ENCODE measurements at places on chromosomes 3 and 15.

- no peak for DNase-seq
These were observed 93.0 kb downstream of the FHIT start for GRCh38 chr3:61158216-61158615.

- DNase-seq: no peak
These were observed 62.0 kb downstream of the ZNF148 start for GRCh38 chr3:125313060-125313635.

DNA sequence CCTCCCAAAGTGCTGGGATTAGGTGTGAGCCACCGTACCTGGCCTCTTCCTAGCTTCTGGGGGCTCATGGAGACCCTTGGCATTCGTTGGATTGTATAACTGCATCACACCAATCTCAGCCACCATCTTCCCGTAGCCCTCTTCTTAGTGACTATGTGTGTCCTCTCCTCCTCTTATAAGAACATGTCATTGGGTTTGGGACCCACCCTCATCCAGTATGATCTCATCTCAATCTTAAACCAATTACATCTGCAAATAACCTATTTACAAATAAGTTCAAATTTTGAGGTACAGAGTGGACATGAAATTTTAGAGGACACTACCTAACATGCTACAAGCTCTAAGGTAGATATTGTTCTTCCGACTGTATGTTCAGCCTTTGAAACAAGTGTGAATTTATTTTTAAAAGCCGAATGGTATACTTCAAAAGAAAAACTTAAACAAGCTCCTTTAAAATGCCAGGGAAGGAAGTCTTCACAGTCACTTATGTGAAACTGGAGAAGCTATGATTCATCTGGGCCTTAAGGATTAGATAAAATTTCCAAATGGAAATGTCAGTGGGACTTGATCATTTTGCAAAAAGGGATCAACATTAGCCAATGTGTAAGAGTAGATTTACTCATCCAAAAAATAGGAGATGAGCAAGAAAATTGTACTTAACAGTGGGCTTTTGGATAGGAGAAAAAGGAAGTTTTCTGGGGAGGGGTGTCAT, 225.7 kb downstream of the MEX3B start:
- no peak for DNase-seq

DNA sequence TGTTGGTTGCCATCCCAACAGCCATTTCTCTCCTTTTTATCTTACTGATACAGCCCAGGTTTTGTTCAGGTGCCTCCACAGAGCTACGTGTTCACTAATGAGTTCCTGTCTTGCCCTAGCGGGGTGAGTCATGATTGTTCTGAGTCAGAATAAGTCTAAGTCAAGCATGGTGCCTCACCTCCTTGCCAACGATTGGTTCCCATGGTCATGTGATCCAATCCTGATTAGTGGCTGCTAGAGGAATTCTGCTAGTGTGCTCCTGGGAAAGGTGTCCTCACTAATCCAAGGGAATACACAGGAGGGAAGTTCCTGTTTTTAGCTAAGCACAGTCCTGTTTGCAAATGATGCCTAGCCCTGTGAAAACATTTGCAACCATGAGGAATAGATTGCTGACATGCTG, 99.8 kb downstream of the NSUN3 start:
- DNase-seq: no peak

- peak; percentile 63 for DNase-seq
These were observed 32.3 kb upstream of the AMOTL2 start for GRCh38 chr3:134406331-134407238.

DNA sequence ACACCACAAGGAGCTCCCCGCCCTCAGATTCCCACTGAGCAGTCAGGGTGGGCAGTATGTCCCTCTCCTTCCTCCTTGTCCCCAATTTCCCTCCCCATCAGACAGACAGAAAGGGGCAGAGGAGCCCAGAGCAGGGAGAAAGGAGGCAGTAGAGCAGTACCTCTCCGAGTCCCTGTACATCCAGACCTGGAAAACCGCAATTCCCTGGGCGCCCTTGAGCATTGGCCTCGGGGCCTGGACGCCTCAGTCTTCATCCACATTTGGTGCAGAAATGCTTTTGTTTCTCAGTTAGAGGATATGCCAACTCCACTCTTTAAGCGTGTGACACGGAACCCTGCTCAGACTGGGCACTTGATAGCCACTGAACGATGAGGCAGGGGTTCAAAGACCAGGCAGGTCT, 5.9 kb downstream of the ISG20 start:
- no peak for DNase-seq

GRCh38 chr15:72044956-72045355, 73.0 kb downstream of the MYO9A start:
- DNase-seq: no peak

DNA sequence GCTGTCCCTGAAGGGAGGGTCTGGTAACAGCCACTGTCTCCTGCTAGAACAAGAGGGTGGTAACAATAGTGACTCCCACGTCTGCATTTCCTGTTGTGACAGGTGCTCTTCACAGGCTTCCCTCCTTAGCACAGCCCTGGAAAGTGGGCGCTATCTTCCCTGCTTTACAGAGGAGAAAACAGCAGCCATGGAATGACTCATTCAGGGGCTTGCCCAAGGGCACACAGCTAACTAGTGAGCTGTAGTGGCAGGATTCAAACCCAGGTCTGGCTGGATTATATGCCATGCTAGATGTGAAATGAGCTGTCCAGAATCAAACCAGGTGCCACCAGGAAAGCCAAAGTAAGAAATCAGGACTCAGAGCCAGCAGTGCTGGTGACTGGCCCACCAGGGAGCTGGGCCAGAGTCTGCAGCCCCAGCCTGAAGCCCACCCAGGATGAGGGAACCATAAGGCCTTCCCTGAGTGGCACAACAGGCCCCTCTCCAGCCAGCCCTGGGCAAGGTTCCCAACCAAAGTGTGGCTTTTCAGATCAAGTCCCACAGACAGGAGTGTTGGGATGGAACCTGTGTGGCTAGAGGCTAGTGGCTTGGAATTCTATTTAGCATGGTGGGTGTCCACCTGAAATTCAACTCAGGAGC, 102.4 kb downstream of the ETFA start:
- no peak for DNase-seq

DNA sequence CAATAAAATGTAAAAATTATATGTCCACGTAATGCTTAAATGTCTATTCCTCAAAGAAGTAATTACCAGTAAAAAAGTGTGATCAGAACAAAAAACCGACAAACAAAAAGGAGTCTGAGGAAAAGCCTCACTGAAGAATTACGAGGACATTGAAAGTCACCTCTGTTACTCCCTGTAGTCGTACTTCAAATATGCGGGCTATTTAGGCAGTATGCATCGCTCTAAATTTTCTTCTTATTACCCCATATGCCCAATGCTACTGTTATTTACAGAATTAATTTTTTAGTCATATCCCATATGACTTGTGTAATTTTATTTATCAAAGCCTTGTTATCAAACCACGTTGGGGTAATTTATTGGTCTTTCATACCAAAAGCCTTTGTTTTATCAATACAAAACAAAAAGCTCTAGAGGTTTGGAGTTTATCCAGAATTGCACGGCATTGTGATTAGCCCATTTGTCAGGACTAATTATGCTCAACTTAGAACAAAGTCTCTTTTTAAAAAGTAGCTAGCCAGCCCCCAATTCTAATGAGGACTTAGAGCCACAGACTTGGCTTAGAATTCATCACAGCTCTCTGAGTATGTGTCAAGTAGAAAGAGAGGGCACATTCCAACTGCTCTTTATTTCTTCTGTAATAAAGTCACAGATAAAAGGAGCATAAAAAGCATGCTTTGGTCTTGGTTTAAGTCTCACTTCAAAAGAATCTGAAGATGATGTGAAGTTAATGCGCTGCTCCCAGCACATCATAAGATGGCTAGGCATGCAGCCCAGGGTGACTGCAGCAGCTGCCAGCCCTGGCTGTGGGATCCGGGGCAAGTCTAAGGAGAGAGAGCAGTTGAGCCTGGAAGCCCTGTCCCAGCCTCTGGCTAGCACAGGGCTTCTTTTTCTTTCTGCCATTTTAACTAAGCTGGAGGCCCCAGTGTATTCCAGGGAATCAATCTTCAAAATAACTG, 521.0 kb downstream of the GABRG3 start:
- no peak for DNase-seq

DNA sequence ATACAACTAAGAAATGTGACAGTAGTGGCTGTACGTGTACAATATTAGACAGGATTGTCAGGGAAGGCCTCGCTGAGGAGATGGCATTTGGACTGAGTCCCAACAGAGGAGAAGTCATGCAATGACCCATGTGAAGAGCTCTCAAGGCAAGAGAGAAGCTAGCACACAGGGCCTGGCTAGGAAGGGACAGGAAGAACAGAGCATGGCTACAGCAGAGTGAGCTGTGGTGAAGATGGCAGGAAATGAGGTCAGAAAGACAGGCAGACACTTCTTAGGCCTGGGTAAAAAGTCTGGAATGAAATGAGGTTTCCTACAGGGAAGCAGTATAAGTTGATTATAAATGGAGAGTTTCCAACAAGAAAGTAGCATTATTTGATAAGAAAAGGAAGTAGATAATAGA, 33.2 kb upstream of the LEKR1 start:
- no peak for DNase-seq

- DNase-seq: no peak
These were observed 83.1 kb downstream of the RETNLB start for GRCh38 chr3:108673988-108674661.

- no peak for DNase-seq
These were observed 144.5 kb downstream of the NAALADL2 start for GRCh38 chr3:175003590-175003989.

DNA sequence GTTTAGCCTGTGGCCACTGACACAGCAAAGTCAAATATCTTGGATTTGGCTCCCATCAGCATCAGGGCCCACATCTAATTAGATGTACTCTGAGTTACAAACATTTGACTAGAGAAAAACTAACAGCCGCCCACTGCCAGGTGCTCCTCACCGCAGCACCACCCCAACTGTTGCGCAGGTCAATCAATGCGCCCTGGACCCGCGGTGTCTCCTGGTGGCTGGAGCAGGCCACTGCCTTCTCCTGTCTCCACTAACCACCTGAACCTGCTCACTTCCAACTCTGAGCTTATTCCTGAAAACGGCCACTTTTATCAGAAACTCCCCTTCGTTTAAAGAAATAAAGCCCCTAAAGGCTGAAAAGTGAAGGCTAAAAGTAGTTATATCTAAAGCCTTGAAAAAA, 4.3 kb downstream of the RIOX2 start:
- DNase-seq: no peak

GRCh38 chr3:17384567-17385296, 357.7 kb downstream of the TBC1D5 start:
- DNase-seq: no peak

DNA sequence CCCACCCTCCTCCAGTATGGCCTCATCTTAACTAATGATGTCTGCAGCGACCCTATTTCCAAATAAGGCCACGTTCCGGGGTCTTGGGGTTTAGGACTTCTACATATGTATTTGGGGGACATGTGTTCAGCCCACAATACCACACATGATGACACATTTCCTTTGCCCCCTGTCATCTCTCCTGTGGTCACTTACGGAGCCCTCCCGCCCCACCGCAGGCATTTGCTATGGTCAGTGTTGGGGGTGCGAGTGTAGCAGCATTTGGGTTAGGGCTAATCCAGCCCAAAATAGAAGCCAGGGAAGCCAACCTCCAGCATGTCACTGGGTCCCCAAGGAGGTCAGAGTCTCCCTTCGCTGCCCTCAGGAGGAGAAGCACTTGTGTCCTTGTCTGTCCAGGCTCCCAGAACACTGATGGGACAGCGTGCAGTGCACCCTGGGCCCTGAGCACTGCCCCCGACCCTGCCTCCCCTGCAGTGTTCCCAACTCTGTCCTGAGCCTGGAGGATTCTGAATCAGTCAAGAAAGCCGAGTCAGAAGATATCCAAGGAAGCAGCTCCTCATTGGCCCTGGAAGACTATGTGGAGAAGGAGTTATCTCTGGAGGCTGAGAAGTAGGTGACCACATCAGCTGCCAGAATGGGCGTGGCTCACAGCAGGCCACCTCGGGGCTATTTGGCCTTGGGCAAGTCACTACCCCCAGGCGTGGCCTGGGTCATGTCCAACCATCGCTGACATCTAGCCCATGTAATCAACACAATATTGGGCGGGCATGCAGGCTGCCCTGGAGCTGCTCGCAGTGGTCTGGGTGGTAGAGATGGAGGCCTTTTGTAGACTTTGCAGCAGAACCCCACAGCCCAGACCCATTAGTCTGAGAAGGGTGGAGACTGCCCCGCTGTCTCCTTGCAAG, 46.9 kb upstream of the FGD5 start:
- DNase-seq: no peak

DNA sequence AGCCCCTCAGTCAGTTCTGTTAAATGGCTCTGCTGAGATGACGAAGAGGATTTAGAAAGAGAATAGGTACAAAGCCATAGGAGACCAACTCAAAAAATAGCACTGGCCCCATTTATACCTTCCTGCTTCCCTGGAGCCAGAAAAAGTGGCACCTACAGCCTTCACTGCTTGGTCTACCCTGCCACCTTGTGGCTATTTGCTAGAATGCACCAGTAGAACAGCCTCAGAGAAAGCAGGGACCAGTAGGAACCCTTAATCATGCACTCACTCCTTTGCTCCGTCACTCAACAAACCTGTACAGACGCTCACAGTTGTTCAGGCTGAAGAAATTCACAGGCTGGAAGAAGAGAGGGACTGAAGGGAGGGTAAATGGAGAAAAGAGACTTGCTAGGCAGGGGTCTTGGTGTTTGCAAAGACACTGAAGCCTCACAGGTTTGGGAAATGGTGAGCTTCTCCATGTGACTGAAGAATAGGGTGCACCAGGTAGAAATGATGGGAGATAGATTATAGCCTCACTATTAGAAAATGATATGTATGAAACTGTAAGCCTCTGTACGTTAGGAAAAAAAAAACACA, 12.1 kb upstream of the RTP2 start:
- no peak for DNase-seq

- DNase-seq: no peak
These were observed 331.3 kb upstream of the FRG2C start for GRCh38 chr3:75332794-75333193.

GRCh38 chr15:41669701-41670100, 9.5 kb downstream of the MGA start:
- DNase-seq: no peak

- peak; percentile 37 for DNase-seq
These were observed 6.6 kb downstream of the KLF15 start for GRCh38 chr3:126350502-126351085.

DNA sequence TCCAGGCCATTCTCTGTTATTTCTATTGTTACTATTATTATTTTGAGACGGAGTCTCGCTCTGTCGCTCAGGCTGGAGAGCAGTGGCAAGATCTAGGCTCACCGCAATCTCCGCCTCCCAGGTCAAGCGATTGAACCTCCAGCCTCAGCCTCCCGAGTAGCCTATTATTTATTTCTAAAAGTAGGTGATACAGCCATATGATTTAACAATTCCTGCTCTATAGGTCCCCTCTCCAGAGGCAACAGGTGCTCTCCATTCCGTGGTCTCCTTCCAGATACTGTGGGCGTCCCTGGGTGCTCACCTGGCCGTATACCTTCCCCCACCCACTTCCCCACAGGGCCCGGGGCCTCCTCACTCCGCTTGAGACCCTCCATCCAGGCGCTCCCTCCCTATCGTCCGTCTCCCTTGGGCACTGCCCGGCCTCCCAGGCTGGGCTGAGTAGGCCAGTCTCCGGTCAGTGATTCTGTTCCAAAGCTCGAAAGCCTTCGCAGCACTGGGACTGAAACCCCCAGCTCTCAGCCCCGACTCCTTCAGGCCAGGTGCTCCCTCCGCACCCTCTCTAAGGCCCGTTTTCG, 708 bp upstream of the PTPN23 start:
- DNase-seq: peak; percentile 43

Data from Right ventricle myocardium superior (tissue), 1 donor.